Naive B cell (primary cell): ENCODE measurements at places on chromosomes 4 and X. TPM values are rescaled to one million over a fixed set of nuclear protein-coding genes. Genes with fewer than 3 reads are reported as not detected.

Gene GABRE
- not detected for polyA plus RNA-seq

DNA sequence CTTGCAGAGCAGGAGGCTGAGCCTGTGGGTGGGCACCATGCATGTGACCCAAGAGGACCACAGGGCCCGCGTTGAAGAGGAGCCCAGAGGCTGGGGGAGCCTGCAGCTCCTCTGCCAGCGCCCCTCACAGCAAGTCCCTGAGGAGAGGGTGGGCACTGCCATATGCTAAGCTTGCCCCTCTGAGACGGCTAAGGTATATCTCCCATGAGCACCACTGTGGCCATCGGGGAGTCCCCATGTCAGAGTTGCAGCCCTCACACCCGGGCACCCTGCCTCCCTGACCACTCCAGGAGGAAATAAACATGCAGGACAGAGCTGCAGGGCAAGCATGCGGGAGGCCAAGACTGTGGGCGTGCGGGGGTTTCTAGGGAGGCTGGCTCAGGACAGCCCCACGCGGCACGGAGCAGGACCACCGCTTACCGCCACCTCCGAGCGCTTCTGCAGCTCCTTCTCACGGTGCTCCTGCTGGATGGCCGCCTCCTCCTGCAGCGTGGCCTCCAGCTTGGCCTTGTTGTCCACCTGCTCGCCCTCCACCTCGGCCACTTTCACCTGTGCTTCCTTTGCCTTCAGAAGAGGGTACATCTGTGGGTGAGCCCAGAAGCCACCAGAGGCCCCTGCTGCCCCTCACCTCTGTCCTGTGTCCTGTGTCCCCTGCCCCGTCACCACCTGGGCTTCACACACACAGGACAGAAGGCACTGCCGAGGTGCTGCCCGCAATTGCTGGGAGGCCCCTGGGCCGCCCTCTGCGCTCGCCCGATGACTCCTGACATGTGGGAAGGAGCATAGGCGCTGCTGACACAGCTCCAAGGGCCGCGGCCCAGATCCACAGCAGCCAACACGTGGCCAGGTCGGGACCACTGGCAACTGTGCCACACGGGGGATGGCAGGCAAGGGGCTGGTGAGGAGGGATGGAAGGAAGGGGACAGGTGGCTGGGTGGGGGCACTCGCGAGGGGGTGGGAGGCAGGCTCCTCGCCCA lies 29.8 kb downstream of the FGFR3 start:
- H3K27ac ChIP-seq: no peak overlapping the region
- H3K4me1 ChIP-seq: no peaks in the 10 kb centered on the region
- H3K27me3 ChIP-seq: no peaks in the 10 kb centered on the region
- H3K4me3 ChIP-seq: peak overlapping the region; percentile 56
- H3K36me3 ChIP-seq: peaks cover 45% of the 10 kb centered on the region

DNA sequence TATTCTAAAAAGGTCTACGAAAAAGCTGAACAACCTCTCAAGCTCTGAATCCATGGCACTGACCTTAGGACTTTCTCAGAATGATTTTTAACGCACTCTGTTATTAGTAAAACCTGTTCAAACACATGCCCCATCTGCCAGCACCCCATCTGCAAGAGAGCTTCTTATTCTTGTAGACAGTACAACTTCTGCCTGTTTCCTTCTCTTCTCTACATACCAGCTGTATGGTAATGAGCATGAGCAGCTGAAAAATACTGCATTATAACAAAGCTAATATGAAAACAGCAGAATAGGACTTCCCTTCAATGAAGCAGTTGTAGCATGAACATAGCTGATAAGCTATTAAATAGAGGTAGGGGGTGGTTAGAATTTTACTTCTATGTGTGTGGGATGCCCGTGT lies 167.9 kb downstream of the FBXW7 start:
- H3K4me1 ChIP-seq: peaks cover 4% of the 10 kb centered on the region
- DNase-seq: no peak
- H3K4me3 ChIP-seq: no peak overlapping the region

Gene CXorf49
- not detected for polyA plus RNA-seq

Gene CCDC110
- not detected for polyA plus RNA-seq

Gene KLF3
- polyA plus RNA-seq: 43.2 TPM

- no peaks in the 10 kb centered on the region for H3K36me3 ChIP-seq
- no peak overlapping the region for H3K4me3 ChIP-seq
- DNase-seq: no peak
- no peaks in the 10 kb centered on the region for H3K4me1 ChIP-seq
- no peak overlapping the region for H3K27ac ChIP-seq
Observed at GRCh38 chr4:122663814-122664610, 43.1 kb upstream of the IL21 start.

DNA sequence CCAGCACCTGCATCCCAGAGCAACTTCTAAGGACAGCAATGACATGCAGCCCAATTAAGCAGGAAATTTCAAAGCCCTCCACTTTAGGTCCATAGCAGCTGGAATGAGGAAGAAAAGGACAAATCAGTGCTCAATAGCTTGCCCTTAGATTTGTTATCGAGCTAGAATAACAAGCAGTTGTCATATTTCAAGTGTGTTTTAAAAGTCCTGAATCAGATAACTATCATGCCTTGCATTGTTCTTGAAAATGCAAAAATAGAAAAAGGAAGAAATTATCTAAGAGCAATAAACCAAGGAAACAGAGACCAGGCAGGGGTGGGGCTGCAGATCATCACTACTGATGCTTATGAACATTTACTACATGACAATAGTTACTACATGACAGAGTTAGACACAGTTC lies 43.9 kb upstream of the KLF3 start:
- peaks cover 10% of the 10 kb centered on the region for H3K4me1 ChIP-seq
- DNase-seq: no peak
- no peak overlapping the region for H3K27ac ChIP-seq
- H3K27me3 ChIP-seq: no peaks in the 10 kb centered on the region

- no peak overlapping the region for H3K4me3 ChIP-seq
- DNase-seq: no peak
- H3K4me1 ChIP-seq: no peaks in the 10 kb centered on the region
- H3K27me3 ChIP-seq: no peaks in the 10 kb centered on the region
Observed at GRCh38 chr4:161419822-161420221, 744.0 kb downstream of the FSTL5 start.

- H3K27ac ChIP-seq: no peak overlapping the region
- no peaks in the 10 kb centered on the region for H3K27me3 ChIP-seq
- H3K4me1 ChIP-seq: peaks cover 5% of the 10 kb centered on the region
- H3K4me3 ChIP-seq: no peak overlapping the region
- DNase-seq: no peak
- H3K36me3 ChIP-seq: no peaks in the 10 kb centered on the region
Observed at GRCh38 chr4:148225639-148226038, 216.6 kb downstream of the NR3C2 start.

- H3K4me1 ChIP-seq: peaks cover 10% of the 10 kb centered on the region
- no peaks in the 10 kb centered on the region for H3K27me3 ChIP-seq
- H3K4me3 ChIP-seq: no peak overlapping the region
- peaks cover 8% of the 10 kb centered on the region for H3K36me3 ChIP-seq
- no peak for DNase-seq
Observed at GRCh38 chr4:87087420-87087819, 133.0 kb downstream of the KLHL8 start.

GRCh38 chr4:158778156-158778711 lies 9.4 kb downstream of the FNIP2 start:
- no peaks in the 10 kb centered on the region for H3K36me3 ChIP-seq
- no peak overlapping the region for H3K4me3 ChIP-seq
- peaks cover 61% of the 10 kb centered on the region for H3K27me3 ChIP-seq
- H3K27ac ChIP-seq: no peak overlapping the region
- peaks cover 8% of the 10 kb centered on the region for H3K4me1 ChIP-seq

DNA sequence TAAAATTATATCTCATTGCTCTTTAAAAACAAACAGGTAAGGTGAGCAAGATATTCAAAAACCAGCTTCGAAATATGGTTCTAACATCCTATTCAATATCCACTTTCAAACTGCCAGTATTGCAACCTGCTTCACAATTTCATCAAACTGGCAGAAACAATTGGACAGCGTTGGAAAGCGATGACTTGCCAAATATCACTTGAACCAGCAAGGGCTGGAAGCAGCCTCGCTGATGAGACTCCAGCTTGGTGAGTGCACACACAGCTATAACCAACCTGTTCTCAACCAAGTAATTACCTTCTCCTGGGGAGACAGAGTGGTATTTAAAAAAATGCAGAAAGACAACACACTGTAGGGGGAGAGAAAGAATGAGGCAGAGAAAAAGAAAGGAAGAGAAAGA lies 155.8 kb upstream of the RAI2 start:
- no peak overlapping the region for H3K4me3 ChIP-seq
- no peak for DNase-seq
- H3K36me3 ChIP-seq: no peaks in the 10 kb centered on the region
- H3K27me3 ChIP-seq: peaks cover 3% of the 10 kb centered on the region

Gene HPGD
- polyA plus RNA-seq: 0.53 TPM

GRCh38 chr4:137597752-137598430 lies 65.6 kb upstream of the PCDH18 start:
- no peaks in the 10 kb centered on the region for H3K27me3 ChIP-seq
- DNase-seq: no peak
- no peaks in the 10 kb centered on the region for H3K36me3 ChIP-seq
- H3K27ac ChIP-seq: no peak overlapping the region
- no peaks in the 10 kb centered on the region for H3K4me1 ChIP-seq
- H3K4me3 ChIP-seq: no peak overlapping the region

DNA sequence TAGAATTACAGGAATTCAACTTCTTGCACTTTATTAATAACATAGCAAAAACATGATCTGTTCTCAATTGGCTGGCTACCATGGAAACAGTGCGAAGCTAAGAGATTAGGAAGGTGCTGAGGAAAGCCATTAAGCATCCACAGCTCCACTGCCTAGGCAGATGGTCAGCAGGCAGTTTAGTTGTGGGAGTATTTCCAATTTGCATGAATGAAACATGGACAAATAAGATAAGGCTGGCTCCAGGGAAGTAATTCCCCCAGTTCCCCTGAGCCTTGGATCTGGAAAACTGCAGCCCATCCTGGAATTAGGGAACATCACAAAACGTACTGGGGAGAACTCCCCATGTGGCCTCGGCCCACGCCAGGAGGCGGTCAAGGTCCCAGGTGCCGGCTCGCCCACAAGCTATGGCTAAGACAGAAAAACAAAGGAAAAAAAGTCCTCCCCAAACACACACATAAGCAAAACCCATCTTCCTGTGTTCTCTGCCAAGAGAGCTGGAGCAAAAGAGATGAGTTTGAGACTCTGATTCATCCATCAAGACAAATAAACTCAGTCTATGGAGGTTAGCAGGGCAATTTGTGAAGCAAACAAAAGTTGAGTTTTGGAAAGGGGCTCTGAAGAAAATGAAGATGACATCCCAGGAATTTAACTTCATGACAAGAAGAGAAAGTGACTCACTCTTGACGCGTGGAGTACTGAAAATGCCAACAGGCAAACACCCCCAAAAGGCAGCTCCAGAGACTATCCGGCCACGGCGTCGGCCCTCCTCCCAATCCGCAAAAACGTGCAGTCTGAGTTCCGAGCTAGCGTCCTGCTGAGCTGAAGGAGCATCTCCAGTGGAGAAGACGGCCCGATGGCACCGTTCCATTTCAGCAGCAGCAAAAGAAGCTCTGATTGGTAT lies 45.1 kb downstream of the IGFBP7 start:
- no peak for DNase-seq
- no peak overlapping the region for H3K4me3 ChIP-seq

Gene RBMX2
- polyA plus RNA-seq: 24.3 TPM

Gene PDLIM3
- polyA plus RNA-seq: not detected

Gene CCNA2
- polyA plus RNA-seq: 0.31 TPM

- H3K4me1 ChIP-seq: peaks cover 37% of the 10 kb centered on the region
- no peaks in the 10 kb centered on the region for H3K36me3 ChIP-seq
- peak overlapping the region; percentile 5 for H3K27ac ChIP-seq
- no peaks in the 10 kb centered on the region for H3K27me3 ChIP-seq
Observed at GRCh38 chr4:100098681-100099080, 91.6 kb downstream of the DDIT4L start.

DNA sequence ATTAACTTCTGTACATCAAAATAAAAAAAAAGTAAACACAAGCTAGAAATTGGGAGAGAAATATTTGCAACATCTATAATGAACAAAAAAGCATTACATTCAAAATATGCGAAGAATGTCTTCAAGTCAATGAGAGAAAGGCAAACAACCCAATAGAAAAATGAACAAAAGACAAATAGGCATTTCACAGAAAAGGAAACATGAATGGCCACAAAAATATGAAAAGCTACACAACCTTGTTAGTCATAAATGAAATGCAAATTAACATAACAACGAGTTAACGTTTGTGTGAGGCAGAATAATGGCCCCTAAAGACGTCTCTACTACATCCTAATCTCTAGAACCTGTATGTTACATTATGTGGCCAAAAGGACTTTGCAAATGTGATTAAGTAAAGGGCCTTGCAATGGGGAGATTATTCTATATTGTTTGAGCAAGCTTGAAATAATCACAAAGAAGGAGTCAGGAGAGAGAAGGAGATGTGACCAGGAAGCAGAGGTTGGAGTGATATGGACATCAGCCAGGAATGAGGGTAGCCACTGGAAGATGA lies 86.8 kb downstream of the WDFY3 start:
- no peak for DNase-seq
- no peaks in the 10 kb centered on the region for H3K36me3 ChIP-seq
- H3K4me1 ChIP-seq: no peaks in the 10 kb centered on the region
- H3K4me3 ChIP-seq: no peak overlapping the region
- no peaks in the 10 kb centered on the region for H3K27me3 ChIP-seq
